Epithelial cell of esophagus (primary cell): ENCODE measurements at places on chromosomes 2 and 18.

GRCh38 chr2:40302751-40303325, 149.1 kb downstream of the SLC8A1 start:
- no peak for DNase-seq

- DNase-seq = peak; percentile 50
These were observed 20.3 kb downstream of the SALL3 start for GRCh38 chr18:78999939-79000338.

DNA sequence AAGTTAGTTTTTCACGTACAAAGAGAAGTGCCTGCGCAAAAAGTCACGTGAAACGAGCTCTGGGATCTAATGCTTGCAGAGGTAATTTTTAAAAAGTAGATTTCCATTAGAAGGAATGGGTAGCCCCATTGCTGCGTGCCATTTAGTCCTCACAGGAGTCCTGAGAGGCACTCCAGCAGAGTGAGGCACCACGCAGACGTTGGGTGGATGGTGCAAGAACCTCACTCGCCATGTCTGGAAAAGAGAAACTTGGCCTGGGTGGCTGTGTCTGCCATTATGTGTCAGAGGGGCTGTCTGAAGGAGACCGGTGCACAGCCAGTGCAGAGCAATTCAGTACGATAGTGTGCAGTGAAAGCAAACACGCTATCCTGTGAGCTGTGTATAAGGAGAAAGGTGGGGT, 1.8 kb upstream of the HDAC4 start:
- DNase-seq = no peak

GRCh38 chr2:203959672-203960071, 23.1 kb downstream of the ICOS start:
- no peak for DNase-seq

DNA sequence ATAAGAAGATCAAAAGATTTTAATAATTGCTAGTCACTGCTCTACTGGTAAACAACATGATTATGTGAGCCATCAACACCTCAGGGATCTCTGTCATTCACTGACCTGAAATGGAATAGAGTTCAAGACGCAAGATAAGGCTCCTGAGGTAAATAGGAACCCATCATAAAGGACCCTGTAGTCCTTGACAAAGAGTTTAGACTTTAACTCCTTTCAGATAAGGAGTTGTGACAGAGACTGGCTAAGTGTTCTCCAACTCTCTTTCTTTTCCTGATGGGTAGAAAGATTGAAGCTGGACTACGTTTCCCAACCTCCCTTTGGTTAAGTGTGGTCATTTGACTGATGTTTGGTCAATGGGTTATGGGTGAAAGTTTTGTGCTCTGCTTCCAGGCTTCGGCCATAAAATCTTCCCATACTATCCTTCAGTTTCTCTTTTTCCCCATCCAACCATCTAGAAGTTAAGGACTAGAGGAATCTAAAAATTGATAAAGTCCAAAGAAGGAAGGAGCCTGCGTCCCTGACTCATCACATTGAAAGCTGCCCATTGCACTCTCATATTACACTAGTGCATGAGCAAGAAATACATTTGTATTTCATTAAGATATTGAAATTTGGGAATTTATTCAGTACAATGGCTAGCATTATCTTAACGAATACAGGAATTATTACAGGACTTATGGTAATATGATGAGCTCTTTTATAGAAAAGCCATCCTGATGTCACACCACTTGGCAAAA, 293.7 kb upstream of the ACVR2A start:
- no peak for DNase-seq

DNA sequence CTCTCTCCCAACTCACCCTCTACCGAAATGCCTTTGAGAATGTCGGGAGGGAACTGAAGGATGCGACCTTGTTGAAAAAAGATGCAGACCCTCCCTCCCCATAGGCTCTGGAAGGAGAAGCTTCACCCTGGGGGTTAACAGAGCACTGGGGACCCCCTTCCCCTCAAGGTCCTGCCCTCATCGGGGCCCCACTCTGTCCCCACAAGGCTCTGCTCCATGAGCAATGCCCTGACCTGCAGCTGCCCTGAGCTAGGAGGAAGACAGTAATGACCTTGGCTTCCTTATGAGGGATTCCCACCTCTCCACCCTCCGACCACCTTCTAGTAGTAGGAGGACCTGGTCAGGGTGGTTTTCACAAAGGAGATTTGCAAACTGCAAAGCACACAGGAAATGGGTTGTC, 44.4 kb upstream of the HPCAL1 start:
- DNase-seq = no peak

DNA sequence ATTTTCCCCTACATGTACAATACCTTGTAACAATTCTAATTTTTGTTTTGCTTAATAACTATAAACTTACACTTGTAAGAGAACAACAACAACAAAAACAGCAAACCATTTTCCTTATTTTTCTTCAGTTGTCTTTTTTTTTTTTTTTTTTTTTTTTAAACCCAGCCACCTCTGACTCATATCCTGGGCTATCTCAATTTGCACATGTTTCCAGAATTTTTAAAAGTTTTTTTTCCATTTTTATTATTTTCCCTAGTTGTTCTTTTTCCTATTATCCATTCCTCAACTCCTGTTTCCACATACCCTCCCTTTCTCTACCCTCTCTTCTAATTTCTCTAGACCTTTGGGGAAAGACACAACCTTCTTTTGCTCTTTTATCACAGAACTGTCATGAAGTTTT, 112.5 kb downstream of the EFEMP1 start:
- DNase-seq = no peak

GRCh38 chr2:64243081-64244036, 99.1 kb upstream of the PELI1 start:
- peak; percentile 50 for DNase-seq

DNA sequence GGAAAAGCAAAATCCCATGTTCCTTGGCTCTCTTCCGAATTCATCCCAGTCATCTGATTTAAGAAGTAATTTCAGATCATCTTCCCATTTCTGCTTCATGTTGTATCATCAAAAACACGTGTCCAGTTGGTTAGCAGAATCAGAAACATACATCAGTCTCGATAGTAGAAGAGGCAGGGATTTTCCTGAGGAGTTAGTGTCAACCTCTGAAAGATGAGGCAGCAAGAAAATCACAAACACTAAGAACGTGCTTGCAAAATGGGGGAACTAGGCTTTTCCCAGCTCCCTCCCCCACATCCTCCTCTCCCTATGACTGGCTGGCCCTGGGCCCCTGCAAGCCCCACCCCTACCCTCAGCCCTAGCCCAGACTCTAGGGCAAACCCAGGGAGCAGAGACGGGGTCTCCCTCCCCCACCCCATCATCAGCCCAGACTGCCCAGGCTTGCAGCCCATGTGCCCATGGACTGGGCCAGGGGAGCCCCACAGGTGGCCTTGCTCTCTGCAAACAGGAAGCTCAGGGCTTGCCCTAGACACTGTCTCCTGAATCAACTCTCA, 161.0 kb upstream of the ID2 start:
- DNase-seq = no peak

- no peak for DNase-seq
These were observed 40.8 kb upstream of the FRZB start for GRCh38 chr2:182907081-182907830.

DNA sequence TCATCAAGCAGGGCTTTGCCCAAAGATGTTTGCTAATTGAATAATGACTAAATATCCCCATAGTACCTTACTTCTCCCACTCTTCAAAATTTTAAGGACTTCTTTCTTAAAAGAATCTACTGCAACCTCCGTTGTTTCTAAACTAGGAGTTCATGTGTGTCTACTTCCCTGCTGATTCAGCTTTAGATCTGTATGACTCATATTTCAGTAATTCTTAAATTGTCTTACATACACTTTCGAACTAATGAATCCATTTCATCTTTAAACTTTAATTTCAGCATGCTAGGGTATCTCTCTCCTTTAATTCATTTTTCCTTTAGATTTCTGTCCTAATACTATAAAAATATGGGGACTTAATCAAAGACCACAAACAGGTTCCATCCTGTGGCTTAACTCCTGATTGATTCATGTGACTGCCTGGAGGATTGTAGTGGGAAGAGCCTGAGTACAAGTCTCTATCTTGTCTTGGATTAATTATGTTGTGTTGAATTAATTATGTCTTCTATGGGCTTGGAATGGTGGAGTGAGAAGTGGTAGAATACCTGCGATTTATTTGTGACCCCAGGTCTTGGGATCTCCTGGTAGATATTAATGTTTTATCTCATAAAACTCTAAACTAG, 24.9 kb upstream of the COL5A2 start:
- DNase-seq = peak; percentile 62

- DNase-seq = no peak
These were observed 14.7 kb downstream of the RALB start for GRCh38 chr2:120267348-120267747.

- no peak for DNase-seq
These were observed 259.2 kb downstream of the TGIF1 start for GRCh38 chr18:3709205-3709604.

DNA sequence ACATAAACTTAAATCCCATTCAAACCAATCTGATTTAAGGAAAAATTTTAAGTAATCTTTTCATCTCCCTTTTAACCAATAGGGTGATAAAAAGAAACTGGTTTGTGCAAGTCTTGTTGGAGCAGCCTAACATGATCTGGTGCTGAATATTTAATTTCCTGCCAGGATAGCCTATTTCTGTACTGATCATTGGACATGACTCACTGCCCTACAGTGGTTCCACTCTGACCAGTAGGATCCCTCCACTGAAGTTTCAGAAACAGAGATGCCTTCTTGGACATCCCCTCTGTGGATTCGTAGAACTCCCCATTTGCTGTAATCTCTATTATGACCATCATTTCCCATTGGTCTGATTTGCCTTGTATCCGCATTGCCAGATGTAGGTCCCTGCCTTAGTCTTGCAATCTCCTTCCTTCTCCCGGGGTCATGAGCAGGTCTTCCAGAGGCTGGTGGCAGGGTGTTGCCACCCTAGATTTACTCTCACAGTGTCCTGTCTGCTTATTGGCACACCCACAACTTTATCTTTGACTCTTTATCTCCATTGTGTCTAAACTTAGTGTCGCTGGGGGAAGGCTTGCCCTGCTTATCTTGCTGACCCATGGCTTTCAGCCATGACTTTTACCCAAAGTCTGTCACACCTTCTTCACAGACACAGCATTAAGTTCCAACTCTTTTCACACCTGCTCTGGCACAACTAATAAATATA, 12.3 kb upstream of the SETBP1 start:
- DNase-seq = peak; percentile 28

DNA sequence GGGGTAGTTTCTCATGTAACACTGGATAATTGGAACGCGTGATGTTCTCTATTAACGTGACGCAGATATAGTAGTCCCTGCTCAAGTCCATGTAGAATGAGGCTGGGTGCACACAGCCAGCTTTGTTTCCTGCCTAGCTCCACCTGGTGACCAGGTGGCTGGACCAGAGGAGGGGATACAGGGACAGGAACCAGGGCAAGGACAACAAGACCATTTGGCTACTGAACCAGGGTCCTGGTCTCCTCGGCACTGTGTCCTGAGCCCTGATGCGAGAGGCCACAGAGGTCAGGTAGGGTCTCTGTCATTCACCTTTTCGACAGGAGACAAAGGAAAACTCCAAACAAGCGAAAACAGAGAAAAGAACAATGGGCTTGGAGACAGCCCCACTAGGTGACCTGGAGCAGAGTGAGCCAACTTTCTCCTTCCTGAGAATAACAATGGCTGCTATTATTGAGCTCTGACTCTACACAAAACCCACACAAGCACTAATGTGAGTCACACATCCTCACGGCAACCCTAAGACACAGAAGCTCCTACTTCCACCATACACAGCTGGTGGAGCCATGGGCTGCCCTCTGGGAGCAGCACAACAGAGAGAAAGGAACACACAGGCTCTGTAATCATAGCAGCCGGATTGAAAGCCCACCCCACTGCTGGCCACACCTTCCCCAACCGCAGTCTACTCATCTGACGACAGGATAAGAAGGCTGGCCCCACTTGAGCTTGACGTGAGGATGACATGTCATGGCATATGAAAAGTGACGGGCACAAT, 67.3 kb upstream of the TEX51 start:
- DNase-seq = no peak

- no peak for DNase-seq
These were observed 21.3 kb upstream of the TAF1B start for GRCh38 chr2:9821805-9822445.
